ENCODE measurements at places on chromosomes 7 and 10. TPM values are rescaled to one million over a fixed set of nuclear protein-coding genes. Genes with fewer than 3 reads are reported as not detected.
A peak's percentile ranks its signal among the peaks of the same experiment; 100 is the strongest.

Gene FAM131B
- polyA plus RNA-seq: 2.5 TPM

Gene TCF7L2
- polyA plus RNA-seq: 57.0 TPM

Gene NPFFR1
- 0.22 TPM for polyA plus RNA-seq

Gene VSTM4
- 16.8 TPM for polyA plus RNA-seq

Gene H2BK1
- polyA plus RNA-seq: not detected

Gene GPR15LG
- 0.51 TPM for polyA plus RNA-seq

Gene ARHGEF35
- polyA plus RNA-seq: 18.7 TPM

Gene SYT15B
- 1.1 TPM for polyA plus RNA-seq

Gene SUGCT
- polyA plus RNA-seq: 11.9 TPM

Gene ASAH2
- 2.7 TPM for polyA plus RNA-seq

Gene IDI2
- polyA plus RNA-seq: not detected

- no peak for DNase-seq
Measured at GRCh38 chr10:127973791-127974311, 66.9 kb downstream of the PTPRE start.

DNA sequence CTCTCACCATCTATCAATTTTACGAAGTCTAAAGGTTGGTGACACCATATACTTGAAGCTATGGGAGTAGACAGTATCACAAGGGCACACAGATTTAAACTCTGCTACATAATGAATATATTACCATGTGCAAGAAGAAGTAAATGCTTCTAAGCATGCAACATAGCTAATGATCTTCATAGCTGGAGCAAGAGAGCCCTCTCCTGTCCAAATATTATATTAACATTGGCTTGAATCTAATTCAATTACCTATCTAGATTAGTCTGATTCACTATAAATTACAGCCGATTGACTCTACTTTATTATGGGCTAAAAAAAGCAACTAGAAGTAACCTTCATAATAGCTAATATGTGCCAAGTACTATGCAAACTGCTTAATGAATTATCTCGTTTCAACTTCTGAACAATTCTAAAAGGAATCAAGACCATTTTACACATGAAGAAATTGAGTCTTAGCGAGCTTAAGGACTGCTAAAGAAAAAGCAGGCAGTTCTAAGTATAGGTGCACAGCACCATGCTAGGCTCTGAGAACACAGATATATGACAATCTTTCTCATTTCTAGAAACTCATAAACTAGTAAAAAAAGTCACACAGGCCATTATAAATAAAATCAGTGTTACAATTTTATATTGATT is 21.9 kb downstream of the FRA10AC1 start:
- DNase-seq: no peak

- no peak for DNase-seq
Measured at GRCh38 chr10:75165684-75166622, 44.6 kb upstream of the VDAC2 start.

DNA sequence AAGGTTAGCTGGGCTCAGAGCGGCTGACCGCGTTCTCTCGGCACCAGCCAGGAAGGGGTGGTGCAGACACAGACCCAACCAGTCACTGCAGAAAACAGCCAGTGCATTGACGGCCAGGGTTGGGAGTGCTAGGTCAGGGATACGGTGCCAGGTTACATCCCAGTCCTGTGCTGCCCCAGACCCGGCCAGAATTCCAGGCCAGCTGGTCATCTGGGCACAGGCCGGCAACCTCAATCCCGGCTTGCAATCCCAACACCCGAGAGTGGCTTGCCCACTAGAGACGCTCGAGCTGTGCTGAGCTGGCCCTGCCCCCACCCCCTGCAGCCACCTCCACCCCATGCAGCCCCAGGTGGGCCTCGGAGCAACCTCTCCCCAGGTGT is 3.8 kb downstream of the PRAP1 start:
- no peak for DNase-seq

DNA sequence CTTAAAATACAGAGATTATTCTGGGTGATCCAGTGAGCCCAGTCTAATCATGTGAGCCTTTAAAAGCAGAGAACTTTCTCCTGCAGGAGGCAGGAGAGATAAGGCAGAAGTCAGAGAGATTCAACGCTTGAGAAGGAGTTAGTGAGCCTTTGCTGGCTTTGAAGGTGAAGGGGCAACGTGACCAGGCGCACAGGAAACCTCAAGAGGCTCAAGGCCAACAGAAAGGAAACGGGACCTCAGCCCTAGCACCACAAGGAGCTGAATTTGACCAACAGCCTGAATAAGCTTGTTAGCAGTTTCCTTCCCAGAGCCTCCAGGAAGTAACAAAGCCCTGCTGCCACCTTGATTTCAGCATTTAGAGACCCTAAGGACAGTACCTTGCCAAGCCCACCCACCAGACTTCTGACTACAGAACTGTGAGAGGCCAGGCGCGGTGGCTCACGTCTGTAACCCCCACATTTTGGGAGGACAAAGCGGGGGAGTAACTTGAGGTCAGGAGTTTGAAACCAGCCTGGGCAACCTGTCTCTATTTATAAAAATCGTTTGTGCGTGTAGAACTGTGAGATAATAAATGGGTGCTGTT is 87.3 kb upstream of the KAT6B start:
- no peak for DNase-seq

DNA sequence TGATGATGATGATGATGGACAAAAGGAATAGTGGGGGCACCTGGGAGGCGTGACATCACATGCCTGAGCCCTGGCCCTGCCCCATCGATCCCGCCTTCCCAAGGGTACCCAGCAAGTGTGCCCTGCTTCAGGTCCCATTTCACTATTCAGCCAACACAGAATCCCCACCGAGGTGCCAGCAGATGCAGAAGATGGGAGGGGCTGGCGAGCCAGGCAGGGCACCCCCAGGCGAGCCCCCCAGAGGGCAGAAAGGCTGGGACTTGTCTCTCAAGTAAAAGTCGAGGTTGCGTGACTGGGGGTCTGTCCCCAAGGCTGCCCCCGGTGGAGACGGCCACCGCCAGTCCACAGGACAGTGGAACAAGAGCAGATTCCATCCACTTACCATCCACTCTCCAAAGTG is 57.5 kb downstream of the INSIG1 start:
- DNase-seq: no peak

DNA sequence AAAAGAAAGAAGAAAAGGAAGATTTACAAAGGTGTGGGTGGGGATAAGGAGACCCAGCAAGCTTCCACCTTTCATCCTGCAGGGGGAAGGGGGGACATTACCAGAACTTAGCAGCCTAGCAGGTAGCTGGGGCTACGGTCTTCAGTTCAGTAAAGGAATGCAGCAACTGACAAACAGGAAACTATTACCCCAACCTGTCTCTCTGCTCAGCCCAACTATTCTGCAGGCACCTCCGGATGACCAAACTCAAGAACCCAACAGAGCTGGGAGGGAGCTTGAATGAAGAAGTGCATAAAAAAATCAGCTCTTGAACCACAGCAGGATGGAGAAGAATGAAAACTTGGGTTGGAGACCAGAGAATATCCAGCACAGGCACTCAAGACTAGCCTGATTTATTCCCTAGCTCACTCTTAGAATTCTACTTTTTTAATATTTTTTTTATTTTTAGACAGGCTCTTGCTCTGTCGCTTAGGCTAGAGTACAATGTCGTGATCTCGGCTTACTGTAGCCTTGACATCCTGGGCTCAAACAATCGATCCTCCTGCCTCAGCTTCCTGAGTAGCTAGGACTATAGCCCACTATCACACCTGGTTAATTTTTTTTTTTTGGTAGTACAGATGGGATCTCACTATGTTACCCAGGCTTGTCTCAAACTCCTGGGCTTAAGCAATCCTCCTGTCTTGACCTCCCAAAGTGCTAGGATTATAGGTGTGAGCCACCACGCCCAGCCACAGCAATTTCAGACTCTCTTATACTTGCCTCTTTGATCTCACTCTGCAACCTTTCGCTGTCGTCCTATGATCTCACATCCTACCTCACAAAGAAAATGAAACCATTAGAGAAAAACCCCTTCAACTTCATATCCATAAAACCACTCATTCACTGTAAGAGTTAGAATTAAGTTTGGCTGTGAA is 18.5 kb upstream of the C10orf67 start:
- no peak for DNase-seq

DNA sequence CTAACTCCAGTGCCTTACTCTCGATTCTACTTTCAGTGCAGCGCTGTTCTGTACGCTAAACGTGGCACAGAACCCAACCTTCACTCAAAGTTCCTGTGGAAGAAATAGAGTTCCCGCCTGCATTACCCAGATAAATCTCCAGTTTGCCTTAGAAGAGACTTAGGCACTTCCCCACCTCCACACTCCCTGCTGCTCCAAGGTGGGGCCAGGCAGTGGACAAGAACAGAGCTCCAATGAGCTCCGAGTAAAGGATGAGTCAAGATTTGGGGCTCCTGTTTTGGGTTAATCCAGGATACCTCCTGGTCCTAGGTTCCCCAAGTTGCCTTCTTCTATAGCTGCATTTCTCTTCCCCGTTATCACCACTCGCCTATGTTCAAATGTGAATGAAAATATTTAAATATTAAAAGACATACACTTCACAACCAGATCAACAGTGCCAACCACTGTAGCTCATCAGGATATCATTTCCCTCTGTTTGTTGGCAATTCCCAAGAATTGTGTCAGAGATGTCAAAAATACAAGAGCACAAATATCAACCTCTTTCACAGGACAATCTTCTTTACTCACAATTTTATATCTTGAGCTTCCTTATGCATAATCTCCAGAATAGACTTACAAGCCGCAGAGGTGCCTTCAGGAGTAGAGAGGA is 48.0 kb downstream of the MALSU1 start:
- DNase-seq: no peak

DNA sequence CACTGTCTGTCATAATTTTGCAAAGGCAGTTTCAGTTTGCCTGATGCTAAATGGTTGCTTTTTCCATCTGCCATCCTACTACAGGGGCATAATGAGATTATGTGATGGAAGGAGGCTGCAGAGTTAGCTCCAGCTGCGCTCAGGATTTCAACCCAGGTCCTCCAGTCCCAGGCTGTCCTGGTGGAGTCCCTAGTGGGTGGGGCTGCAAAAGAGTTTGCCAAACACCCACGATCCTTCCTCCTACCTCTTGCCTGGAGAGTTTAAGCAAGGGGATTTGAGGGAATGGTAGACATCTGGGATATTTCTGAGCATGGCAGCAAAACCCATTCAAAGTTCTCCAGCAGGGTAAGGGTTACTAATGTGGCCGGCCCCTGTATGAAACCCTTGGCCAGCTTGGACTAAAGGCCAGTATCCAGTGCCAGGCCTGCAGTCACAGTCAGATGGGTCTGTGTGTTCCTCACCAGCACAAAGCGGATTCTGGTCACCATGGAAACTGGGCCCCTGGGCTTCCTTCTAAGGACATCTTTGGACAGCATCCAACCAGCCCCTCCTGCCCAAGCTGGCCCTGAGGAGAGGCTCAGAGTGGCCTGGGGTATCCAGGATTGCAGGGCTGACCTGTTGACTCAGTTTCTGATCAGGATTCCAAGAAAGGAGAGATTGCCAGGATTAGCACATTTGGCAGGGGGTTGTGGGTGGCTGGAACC is 42.7 kb upstream of the CHST3 start:
- DNase-seq: no peak

DNA sequence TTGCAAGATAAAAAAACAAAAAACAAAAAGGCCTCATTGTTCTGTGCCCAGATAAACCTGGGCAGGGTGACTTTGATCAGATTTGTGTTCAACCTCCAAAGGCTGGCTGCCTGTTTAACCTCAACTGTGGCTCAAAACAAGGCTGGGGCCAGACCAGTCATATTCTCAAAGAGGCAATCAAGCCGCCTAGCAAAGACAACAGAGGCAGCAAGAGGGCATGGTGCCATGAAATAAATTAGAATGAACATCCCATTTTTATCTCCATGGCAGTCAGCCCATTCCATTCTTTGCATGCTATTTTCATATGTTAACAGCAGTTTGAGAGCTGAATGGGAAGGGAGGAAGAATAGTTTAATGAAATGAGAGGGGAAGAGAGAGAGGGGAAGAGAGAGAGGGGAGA is 1150.3 kb downstream of the TYW1 start:
- no peak for DNase-seq

DNA sequence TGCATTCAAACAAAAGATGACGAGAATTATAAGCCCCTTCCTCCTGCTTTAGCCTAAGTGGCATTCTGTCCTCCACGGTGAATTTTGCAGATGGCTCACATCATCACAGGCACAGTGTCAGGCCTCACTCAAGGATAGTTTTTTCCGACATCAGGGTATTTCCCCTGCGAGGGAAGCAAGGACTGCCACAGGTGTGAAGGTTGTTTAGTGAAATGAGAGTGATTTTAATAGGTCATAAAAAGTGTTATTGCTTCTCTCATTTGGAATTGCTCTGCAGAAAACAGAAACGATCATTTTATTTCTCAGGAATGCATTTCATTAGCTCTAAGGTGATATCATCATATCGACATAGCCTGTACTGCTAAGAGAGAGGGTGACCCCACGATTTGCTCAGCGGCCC is 128.7 kb upstream of the LANCL2 start:
- DNase-seq: no peak

GRCh38 chr7:28151965-28152364 is 28.6 kb downstream of the JAZF1 start:
- DNase-seq: no peak

- no peak for DNase-seq
Measured at GRCh38 chr7:19677180-19677579, 31.7 kb downstream of the POLR1F start.

- peak; percentile 29 for DNase-seq
Measured at GRCh38 chr10:48838834-48839233, 100.8 kb downstream of the LRRC18 start.

DNA sequence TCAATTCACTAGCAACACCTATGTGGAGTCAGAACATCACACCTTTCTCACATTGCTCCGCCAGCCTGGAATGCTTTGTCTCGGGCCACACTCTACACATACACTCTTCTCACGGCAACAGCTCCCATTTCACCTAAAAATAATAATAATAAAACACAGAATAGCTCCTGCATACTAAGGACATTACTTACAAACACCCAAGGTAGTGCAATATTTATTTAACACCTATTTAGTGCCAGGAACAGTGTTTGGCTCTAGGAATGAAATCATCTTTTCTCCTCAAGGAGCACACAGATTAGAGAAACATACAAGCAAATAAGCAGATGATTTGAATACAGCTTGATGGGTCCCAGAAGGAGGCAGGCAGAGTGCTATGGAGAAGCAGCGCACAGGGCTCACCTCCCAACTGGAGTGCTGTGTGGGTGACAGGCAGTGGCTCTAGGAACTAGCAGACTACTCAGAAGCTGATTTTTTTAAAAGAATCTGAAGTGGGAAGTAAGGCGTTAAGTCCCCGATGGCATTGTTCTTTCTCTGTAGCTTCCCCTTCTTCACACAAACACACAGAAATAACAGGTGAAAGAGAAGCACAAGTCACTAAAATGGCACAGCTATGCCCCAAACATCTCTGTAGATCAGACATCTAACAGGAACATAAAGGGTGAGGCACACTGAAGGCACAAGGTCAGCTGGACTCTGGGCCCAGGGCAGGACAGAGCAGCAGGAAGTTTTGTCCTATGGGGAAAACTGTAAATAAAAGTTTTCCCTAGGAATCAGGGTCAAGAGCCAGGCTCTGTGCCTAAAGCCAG is 16.7 kb downstream of the USP6NL start:
- no peak for DNase-seq

- no peak for DNase-seq
Measured at GRCh38 chr7:87144173-87144657, 8.0 kb upstream of the DMTF1 start.

- no peak for DNase-seq
Measured at GRCh38 chr7:116988363-116988989, 35.2 kb downstream of the ST7 start.

- no peak for DNase-seq
Measured at GRCh38 chr10:71856619-71857018, 5.6 kb upstream of the PSAP start.
